ENCODE measurements at places on chromosomes 7 and 10.

DNA sequence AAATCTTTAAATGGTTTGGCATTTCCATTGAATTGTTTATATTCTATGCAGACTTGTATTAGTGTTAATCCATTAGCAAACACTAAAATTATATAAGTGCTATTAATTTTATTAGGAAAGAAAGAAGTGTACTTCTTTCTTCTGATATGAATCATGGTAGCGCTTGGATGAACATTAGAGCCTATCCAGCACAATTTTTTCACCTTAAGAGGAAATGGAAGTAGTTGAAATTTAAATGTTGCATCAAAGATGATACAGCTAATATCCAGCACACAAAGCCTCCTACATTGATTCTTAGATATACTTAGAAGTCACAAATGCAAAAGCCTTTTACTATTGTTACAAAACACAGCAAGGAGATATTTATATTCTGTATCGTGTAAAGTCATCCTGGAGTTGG is 174.5 kb downstream of the AHR start:
- no peak for DNase-seq

- DNase-seq = no peak
These were observed 8.8 kb downstream of the ADAM8 start for GRCh38 chr10:133267829-133268228.

DNA sequence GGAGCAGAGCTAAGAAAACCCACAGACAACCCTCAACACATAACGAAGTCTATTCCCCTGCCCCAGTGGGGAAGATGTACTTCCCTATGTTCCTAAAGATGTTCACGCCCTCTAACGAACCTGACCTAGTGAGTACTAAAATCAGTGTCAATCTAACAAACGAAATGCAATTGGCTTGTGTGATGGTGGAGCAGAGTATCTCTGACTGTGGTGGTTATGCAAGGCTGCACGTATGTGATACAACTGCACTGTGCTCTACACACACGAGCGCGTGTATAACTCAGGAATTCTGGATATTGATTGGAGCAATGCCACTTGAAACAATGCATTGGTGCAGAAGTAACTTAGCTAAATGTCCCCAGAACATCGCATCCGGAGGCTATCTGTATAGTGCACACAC is 1.3 kb downstream of the ANKRD16 start:
- no peak for DNase-seq

- no peak for DNase-seq
These were observed 324 bp upstream of the TET1 start for GRCh38 chr10:68559841-68560185.

- no peak for DNase-seq
These were observed 142.4 kb downstream of the DIP2C start for GRCh38 chr10:546971-547590.

DNA sequence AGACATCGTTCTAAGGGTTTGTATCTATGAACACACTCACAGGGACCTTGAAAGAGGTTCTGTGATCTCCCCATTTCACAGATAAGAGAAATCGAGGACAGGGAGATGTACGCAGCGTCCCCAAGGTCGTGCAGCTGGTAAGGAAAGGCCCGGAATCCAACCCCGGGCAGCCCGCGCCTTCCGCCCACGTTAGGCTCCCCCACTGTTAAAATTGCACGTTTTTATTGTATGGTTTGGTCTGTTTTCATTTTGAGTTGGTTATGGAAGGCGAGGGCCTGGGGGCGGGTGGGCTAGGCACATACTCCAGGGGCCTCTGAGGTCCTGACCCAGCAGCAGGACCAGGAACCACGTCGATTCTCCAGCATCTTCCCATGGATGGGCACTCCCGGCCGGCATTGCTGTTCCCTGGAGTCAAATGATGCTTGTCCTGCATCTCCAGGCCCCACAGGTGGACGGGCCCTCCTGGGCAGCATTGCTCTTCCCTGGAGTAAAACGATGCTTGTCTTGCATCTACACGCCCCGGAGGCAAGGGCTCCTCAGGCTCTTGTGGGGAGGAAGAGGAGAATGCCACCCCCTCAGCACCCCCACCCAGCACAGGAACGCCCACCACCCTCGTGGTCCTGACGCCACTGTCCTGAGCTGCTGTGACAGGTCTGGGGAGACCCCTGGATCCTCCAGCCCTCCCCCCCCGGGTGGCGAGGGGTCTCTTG is 65.9 kb downstream of the PDGFA start:
- no peak for DNase-seq

DNA sequence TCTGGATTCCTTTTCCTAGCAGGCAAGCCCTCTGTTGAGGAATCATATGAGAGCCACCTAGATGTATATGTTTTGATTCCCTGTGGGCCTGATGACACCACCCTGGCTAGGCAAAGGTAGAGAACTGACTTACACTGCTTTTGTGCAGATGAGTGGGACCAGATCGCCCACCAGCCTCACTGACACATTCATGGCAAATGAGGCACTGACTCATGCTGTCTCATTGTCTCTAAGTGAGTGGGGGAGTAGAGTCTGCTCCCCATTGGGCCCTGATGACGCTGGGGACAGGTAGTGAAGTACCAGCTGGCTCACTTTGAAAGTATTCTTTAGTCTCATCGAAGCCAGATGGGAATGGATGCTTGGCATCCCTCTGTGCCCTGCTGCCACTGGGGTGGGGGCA is 326.3 kb downstream of the ABCA13 start:
- DNase-seq = no peak
